ENCODE measurements at places on chromosomes 11 and 22. TPM values are rescaled to one million over a fixed set of nuclear protein-coding genes. Genes with fewer than 3 reads are reported as not detected.

- no peak for DNase-seq
Measured at GRCh38 chr22:45284705-45285262, at the start of gene UPK3A. TSS of gene UPK3A (plus strand) at chr22:45284949. CDS start at chr22:45285014, 65 bp downstream.

- no peak for DNase-seq
Measured at GRCh38 chr11:65003282-65003681, 6.5 kb upstream of the BATF2 start.

OR10G8 gene
- total RNA-seq = not detected

DNA sequence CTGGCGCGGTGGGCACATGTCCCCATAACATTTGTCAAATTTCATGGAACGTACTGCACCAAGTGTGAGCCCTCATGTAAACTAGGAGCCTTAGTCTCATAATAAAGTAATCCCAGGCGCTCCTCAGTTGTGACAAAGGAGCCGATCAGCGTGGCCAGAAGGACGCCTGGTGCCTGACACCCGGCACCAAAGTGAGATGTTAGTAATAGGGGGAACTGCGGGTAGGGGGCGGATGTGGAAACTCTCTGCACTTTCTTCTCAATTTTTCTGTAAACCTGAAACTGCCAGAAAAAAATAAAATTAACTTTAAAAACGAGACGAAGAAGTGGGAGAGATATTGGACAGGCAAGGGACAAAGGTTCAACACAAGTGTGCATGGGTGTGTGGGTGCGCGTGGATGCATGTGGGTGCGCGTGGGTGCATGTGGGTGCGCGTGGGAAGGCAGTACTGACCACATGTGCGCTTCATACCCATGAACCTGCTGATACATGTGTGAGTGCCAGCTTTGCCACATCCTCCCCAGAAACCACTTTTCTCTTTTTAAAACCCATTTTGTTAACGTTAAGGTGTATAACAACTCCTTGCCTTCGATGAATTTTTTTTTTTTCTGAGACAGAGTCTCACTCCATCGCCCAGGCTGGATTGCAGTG is 55.4 kb upstream of the LINC01488 start:
- DNase-seq = no peak

GRCh38 chr11:68498321-68498720 is 37.8 kb downstream of the PPP6R3 start:
- no peak for DNase-seq

- DNase-seq = no peak
Measured at GRCh38 chr22:37242395-37242918, 1.6 kb downstream of the RAC2 start.

- DNase-seq = peak; percentile 19
Measured at GRCh38 chr11:73414977-73415651, 38.9 kb downstream of the RELT start.

FLRT1 gene
- not detected for total RNA-seq

DNA sequence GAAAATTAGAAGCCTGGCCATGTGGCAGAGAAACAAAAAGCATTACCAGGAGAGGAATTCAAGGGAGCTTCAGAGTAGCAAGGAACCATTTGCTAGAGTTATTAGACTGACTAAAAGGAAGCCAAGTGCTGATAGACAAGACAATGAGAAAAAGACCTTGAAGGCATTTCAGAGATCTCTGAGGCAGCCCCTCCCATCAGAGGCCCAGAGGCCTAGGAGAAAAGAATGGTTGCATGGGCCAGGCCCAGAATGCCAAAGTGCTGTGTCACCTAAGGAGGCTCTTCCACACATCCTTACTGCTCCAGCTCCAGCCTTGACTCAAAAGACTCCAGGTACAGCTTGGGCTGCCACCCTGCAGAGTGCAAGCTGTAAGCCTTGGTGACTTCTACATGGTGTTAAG is 61.8 kb upstream of the POU2AF2 start:
- peak; percentile 41 for DNase-seq

DNA sequence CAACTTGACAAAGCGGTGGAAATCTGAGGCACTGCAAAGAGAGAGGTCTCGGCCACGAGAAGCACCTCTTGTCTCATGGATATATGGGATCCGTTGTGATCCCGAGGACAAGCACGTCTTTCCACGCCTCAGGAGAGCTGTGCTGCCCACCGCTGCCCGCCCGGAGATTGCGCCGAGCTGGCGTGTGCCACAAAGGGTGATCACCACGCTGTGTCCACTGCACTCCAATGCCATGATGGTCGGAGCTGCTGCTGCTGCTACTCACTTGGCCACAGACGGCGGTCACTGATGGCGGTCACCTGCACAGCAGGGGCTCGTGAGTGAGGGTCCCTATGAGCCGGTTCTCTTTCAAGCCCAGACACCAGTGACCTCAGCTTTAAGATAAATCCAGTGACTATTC is 51.1 kb downstream of the SHANK2 start:
- no peak for DNase-seq

DNA sequence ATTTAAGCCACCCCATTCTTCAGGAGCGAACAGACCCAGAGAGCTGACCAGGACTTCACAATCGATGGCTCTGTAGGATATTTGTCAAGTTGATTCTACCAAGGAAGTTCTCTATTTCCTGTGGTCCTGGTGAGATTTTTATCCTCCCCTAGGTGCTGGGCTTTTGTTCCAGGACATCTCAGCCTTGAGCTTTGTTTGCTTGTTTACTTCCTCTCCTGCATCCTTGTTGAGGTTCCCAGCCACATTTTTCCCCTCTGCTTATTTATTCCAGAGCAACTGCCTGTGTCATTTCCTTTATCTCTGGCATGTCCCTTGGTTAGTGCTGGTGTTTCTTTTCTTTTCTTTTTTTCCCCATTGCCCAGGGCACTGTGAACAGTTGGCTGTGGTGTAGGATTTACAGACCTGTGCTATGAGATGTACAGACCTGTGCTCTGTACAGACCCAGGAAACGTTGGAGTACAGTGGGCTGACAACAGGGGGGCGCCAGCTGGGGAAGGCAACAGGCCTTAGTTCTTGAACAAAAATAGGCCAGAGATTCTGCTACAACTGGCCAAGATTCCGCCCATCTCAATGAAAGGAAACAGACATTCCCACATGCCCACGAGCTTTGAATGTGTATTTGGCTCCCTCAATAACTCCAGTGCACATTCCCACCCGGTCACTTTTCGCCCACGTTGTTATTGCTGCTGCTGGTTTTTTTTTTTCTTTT is 235.9 kb upstream of the DDI1 start:
- DNase-seq = no peak

GGTLC3 gene
- not detected for total RNA-seq

- DNase-seq = no peak
Measured at GRCh38 chr11:121089566-121089965, 11.5 kb upstream of the TECTA start.

GRCh38 chr11:103892603-103893002 is 143.8 kb upstream of the DDI1 start:
- DNase-seq = peak; percentile 4

- no peak for DNase-seq
Measured at GRCh38 chr11:31422703-31423102, 53.0 kb downstream of the DNAJC24 start.

MS4A4A gene
- total RNA-seq = not detected

MOGAT2 gene
- not detected for total RNA-seq

C11orf42 gene
- not detected for total RNA-seq

FAM118A gene
- total RNA-seq = 17.1 TPM

OR5I1 gene
- total RNA-seq = not detected

ARVCF gene
- 2.2 TPM for total RNA-seq

OR52I2 gene
- total RNA-seq = not detected

DNA sequence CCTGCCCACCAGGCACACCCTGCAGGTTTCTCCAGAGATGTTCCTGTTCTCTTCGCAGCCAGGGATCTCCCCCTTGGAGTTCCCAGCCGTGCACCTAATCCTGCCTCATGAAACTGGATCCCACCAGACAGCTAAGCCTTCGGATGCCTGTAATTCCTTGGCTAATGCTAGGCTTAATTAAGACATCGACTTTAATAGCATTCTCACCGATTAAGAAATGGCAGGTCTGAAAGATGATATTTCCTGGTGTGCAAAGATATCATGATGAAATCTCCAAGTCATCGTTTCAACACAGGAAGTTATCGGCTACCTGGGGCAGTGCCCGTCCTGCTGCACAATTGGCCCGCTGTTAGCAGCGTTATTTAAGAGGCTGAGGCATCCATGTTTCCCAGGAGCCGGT is 41.5 kb upstream of the CCND1 start:
- DNase-seq = no peak

DNA sequence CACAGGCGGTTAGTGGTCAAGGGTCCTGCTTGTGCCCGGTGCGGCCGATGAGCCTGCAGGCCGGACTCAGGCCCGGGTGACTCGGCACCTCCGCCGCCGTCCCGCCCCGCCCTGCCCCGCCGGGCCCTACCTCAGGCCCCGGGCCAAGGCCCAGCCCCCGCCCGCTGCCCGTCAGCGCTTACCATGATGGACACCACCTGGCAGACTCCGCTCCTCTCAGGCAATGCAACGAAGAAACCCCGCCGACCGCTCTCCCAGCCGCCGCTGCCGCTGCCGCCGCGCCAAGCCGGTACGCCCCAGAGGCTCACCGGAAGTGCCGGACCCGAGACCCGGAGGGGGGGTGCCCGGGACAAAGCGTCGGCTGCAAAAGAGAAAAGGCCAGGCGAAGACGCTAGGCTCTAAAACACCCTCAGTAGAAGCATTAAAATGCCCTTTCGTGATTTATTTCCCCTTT is at the start of gene UFD1:
UFD1 (minus strand) TSS at position 293 of the 454 bp plus-strand sequence; CDS start at position 185, 108 bp downstream.
- peak; percentile 91 for DNase-seq

DNA sequence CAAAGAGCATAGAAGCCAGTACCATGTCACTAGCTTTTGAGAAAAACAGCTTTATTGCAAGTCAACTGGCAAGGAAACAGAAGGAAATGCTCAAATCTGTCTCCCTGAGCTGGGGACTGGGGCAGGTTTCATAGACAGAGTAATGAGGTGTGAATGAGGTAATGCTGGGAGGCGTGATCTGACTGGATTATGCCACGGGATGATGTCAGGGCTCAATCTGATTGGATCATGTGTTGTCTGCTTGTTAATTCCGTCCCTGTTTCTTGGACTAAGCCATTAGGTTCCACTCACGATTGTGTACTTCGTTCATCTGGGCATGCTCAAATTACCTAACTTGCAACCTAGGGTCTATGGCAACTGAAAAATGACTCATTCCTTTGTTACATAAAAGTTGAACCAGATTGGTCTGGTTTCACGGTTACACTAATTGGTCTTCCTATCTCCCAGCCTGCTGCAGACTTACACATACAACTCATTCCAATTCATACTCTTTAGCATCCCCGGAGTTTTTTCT is 20.2 kb upstream of the OR10A5 start:
- peak; percentile 33 for DNase-seq

DNA sequence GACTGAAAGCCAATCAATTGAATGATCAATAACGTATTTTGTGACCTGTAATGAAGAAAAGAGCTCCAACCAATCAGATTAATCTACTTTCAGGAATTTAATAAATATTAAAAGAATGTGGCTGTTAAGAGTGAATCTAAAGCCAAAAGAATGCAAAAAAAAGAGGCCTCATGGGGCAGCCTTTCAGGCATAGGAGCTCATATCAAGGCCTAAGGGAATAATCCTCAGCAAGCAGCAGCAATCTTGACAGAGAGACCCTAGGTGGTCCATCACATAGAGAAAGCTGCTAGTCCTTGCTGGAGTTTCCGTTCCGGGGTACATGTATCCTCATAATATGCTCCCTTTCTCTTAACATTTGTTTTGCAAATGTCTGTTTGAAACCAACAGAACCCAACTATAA is 313.1 kb upstream of the PITPNB start:
- no peak for DNase-seq

OR52N4 gene
- total RNA-seq = not detected

SCARF2 gene
- total RNA-seq = 22.3 TPM

MUC5AC gene
- total RNA-seq = not detected

LRP4 gene
- not detected for total RNA-seq

GRCh38 chr11:131602431-131602830 is 232.0 kb downstream of the NTM start:
- DNase-seq = no peak

DNA sequence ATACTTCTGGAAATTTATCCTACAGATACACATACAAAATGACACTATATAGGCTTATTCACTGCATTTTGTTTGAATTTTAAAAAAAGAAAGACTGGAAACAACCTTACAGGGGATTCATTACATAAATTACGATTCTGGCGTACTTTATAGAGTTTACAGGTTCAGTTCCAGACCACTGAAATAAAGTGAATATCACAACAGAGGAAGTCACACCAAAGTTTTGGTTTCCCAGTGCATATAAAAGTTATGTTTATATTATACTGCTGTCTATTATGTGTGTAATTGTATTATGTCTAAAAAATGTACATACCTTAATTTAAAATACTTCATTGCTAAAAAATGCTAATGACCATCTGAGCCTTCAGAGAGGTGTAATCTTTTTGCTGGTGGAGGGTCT is 62.0 kb downstream of the EMSY start:
- no peak for DNase-seq

DNA sequence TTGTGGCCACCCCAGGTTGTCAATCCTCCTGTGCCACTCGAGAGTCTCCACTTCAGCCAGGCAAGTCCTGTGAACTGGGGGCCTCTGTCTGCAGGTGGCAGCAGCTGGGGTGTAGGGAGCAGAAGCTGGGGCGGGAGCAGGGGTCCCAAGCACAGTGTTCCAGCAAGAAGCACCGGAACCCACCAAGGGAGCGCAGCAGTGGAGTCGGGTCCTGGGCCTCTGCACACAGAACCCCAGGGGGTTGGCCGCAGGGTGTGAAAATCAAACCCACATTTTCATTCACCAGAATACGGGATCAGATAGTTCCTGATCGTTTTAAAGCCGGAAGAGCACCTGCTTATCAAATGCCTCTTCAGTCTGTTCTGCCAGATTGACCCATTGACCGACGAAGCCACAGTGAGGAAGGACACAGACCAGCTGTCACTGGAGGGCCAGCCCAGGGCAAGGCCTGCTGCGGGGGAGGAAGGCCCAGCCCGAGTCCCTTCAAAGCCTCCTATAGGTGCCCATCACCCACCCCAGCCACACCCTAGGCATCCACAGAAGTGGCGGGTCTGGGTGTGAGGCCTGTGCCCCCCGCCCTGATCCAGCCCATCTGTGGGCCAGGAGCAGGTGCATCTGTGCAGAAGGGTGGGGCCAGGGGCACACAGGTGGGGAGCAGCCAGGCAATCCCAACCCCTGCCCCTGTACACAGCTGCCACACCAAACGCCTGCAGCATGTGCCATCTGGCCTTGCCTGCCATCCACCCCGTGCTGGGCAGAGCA is 34.1 kb downstream of the RSPH14 start:
- no peak for DNase-seq

- DNase-seq = no peak
Measured at GRCh38 chr11:30635401-30635989, 49.3 kb upstream of the MPPED2 start.

DNA sequence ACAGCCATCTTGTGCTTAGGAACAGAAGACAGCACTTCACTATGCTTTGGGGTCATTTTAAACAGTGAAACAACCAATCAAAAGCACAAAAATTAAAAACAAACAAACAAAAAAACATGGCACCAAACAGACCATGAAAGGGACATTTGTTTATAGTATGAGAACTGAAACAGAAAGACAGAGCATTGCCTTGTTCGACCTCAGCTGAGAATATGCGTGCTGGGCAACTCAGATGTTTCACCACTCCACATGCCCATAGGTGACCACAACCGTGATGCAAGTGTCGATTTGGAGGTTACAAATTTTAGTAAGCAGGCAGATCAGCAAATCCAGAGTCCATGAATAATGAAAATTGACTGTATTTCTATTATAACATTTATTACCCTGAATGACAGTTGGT is 30.0 kb downstream of the NNMT start:
- no peak for DNase-seq

SPI1 gene
- not detected for total RNA-seq

CHRDL2 gene
- not detected for total RNA-seq

- no peak for DNase-seq
Measured at GRCh38 chr11:2451336-2451735, 6.5 kb downstream of the KCNQ1 start.

All from MG63 (cell line).